SK-N-MC (cell line): ENCODE measurements at places on chromosomes 2 and 18.

GRCh38 chr2:231627384-231628120 is 34.9 kb downstream of the TEX44 start:
- no peak for DNase-seq

DNA sequence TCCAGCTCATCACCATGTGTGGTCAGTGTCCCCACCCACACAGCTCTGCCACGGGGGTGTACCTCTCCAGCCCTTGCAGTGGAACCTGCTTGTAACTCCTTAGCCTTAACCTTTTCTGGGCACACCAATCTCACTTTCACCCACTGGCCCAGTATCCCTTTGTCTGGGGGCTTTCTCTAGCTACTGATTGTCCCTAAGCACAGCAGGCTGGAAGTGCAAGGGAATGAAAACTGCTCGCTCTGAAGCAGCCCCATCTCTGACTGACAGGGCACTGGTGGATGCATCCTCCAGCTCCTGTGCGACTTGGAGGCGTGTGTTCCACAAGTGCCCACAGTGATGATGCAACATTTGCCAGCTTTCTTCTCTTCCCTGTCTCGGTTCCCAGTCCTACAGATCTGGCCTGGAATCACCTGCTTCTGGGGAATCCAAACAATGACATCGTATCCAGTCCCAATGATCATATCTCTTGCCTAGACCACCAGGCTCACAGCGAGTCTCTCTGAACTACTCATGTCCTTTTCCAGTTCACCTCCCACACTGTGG is 33.6 kb downstream of the SCTR start:
- DNase-seq = no peak

- DNase-seq = no peak
Observed at GRCh38 chr2:226040344-226040900, 640.9 kb downstream of the NYAP2 start.

DNA sequence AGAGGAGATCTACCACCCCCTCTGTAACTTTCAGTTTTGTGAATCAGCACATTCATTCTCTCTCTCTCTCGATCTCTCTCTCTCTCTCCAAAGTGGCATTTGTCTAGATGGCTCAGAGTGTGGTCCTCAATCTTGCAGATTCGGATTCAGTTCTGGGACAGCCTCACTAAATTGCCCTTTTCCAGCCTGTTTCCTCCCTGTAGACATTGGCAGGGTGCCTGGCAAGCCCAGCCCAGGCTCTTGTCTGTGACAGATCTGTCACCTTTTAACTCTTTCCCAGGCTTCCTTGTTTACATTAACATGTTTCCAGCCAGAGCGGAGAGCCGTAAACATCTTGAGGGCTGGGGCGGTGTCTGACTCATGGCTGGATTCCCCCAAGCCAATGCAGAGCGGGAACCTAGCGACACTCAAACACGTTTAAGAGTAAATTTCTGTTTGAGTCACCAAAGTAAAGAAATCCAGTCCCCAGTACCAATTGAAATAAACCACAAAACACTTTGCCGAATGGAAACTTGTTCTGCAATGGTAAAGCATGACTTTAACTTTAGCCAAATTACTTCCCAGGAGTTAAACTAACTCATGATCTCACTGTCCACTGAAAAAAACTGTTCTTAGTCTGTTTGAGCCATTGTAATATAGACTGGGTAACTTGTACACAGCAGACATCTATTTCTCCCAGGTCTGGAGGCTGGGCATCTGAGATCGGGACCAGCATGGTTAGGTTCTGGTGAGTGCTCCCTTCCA is 6.6 kb upstream of the CYP27C1 start:
- DNase-seq = no peak
